SK-N-MC (cell line): ENCODE measurements at places on chromosomes 16 and 17.

DNA sequence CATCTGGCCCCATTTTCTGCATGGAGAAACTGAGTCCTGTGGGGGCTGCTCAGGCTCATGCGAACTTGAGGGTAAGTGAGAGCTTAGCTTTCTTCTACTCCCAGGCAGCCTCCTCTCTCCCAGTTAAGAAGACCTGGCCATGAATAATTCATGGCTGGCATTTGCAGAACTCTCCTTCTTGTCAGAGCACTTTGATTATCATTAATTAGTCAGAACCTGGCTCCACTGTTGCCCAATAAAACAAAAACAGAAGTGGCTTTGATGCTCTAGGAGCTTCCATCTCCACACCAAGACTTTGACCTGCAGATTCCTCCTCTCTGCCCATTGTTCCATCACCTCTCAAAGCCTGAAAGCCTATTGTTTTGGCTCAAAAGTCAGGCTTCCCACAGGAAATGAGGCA, 45.5 kb upstream of the CDH3 start:
- DNase-seq: no peak

DNA sequence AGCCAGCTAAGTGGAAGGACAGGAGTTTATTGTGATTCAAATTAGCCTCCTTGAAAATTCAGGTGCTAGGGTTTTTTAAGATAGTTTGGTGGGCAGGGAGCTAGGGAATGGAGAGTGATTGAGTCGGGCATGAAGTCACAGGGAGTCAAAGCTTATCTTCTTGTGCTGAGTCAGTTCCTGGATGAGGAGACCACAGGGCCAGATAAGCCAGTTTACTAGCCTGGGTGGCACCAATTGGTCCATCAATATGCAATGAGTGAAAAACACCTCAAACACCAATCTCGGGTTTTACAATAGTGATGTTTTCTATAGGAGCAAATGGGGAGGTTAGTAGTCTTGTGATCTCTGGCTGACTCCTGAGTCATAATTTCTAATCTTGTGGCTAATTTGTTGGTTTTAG, 165.1 kb downstream of the ABCC12 start:
- DNase-seq: no peak

- DNase-seq: no peak
Measured at GRCh38 chr16:22270525-22270924, 26.7 kb upstream of the POLR3E start.

GRCh38 chr16:25838724-25839186, 147.0 kb downstream of the HS3ST4 start:
- DNase-seq: peak; percentile 67

DNA sequence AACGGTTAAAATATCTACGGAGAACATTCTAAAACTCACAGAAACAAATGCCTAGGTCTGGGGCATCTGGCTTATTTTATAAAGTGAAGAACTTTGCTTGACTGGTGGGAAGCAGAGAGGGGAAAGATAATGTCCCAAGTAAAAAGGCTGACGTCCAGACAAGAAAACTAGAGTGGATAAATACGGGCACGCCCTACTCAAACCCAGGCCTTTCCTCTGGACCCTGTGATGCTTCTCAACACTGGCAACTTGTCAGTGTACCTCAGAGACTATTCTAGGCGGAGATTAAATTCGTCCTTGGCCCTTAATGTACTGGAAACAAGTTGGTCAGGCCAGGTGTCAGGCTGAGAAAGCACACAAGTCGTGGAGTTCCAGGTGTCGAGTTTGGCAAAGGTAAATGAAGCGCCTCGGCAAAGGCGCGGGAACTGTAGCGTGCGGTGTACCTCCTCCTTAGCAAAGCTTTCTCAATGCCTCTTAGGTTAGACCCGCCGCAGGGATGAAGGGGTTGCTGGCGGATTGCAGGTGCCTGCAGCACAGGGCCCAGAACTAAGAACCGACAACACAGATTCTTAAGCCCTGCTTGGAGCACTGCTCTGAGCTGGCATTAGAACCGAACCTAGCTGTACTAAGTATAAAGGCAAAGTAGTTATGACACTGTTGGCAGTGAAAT, 668 bp upstream of the UNK start:
- no peak for DNase-seq

GRCh38 chr17:73064084-73064938, 28.2 kb downstream of the SLC39A11 start:
- no peak for DNase-seq

- DNase-seq: no peak
Measured at GRCh38 chr17:38851434-38851833, 2.1 kb downstream of the RPL23 start.

- DNase-seq: no peak
Measured at GRCh38 chr17:73740370-73740769, 96.1 kb upstream of the SDK2 start.

DNA sequence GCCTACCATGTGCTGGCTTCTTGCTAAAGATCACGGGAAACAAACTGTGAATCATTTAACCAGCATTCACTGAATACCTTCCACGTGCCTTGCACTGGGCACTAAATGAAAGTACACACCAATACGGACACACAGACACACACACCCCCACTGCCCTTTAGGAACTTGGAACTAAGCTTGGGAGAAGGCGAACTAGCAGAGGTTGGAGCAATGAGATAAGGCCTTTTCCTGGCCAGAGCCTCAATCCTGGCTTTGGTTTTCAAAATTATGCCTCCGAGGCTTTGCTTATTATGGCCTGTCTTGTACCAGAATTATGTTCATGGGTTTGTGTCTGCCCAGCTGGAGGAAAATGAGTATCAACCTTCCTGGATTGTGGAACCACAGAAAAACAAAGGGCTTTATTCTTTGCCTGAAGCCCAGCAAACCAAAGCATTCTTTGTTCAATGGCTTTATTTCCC, 32.3 kb downstream of the CPPED1 start:
- DNase-seq: no peak

GRCh38 chr16:56657555-56658326, at the start of gene MT1F:
MT1F (plus strand) TSS chr16:56657959; CDS start chr16:56658059, 100 bp downstream.
- no peak for DNase-seq

- DNase-seq: no peak
Measured at GRCh38 chr17:2935632-2936031, 127.8 kb downstream of the OR1D5 start.

DNA sequence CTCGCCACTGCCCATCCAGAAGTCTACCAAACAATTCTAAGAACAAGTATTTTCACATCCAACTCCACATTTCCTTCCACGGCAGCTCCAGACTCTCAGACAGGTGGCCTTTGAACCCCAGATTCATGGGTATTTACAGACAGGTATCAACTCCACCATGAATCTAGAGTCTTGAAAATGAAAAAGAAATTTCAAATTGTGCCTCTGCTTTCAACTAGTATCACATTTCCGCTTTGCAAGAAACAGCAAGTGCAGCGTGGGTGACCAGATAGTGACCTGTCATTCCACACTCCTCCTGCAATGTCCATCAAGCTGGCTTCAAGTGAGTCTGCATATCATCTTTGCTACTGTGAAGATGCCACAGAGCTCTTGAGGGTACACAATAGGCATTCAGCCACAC, 232.4 kb upstream of the RPL38 start:
- no peak for DNase-seq

GRCh38 chr16:11308493-11309283, 27.6 kb upstream of the PRM1 start:
- no peak for DNase-seq
